ENCODE measurements at places on chromosomes 16 and 17.

- no peak for DNase-seq
Measured at GRCh38 chr17:64998436-64999190, 57.9 kb downstream of the GNA13 start.

DNA sequence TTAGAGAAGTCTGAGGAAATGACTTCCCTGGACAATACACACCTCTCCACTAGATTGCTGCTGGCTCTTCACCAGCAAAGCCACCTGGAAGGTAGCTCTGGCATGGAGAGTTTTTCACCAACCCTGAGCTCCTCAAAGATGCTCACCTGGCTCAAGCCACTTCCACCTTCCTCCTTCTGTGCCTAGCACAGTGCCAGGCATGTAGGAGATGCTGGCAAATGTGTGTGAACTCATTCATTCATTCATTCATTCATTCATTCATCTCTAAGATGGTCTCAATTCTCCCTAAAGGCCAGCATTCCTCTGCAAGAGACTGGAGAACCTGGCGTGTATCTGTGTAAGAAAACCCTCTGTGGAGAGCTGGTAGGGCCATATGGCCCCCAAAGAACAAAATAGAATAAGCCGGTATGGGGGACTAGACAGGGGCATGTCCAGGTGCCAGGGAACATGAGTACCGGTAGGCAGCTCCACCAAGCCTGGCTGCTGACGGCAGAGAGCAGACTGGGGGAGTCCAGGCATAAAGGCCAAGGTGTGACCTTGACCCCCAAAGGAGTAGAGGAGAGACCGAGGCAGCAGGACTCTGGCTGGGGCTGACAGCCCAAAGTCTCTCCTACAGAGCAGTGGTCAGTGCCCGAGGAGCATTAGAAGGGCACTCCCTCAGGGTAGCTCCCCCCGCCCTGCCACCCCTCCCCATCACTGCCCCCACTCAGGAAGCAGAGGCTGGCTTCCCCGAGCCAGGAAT lies 132.2 kb upstream of the TNRC6C start:
- DNase-seq: no peak

GRCh38 chr17:37361543-37361942 lies 14.2 kb upstream of the C17orf78 start:
- DNase-seq: no peak

DNA sequence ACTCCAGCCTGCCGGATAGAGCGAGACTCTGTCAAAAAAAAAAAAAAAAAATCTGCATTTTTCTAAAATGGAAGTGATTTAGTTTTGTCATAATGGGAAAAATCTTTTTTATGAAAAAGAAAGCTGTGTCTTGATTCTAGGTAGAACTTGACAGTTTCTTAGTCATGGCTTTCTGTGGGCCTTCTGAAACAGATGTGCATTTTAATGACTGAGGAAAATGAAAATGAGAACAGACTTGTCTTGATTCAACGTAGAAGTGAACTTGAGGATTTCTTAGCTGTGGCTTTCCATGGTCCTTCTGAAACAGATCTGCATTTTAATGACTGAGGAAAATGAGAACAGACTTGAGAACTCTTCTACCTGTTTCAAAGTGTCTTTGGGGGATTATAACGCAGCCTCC lies 171.7 kb downstream of the VPS53 start:
- DNase-seq: no peak

DNA sequence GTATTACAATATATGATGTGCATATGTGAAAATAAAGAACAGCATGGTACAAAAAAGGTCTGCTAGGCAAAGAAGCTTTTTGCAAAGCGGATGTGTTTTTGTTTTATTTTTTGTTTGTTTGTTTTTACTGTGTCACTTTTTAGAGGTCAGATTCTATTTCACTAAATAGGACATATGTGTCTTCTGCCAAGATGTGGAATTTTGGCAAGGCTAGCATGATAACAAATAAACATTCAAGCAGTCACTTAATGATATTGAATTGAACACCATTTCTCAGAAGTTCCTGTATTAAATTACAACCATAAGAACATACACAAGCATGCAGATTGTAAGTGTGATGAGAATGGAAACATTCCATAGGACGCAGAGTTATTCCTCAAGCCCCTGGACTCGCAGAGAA lies 492.7 kb downstream of the WWOX start:
- DNase-seq: no peak

DNA sequence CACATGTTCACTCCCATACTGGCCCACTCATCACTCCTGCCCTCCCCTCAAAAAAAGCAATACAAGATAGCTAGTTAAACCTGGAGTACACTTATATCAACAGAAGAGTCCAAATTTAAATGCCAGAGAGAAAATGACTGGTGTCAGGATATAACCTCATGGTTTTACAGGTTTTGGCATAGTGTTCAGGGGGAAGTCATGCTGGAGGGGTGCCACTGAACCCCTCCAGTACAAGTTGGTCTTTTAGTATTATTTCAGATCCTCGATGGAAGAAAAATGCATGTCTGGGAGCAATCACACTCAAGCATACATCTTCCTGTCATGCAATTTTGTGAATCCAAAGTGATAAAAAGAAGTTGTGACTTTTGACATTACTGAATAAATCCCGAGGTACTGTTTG lies 10.5 kb downstream of the NACA2 start:
- no peak for DNase-seq

DNA sequence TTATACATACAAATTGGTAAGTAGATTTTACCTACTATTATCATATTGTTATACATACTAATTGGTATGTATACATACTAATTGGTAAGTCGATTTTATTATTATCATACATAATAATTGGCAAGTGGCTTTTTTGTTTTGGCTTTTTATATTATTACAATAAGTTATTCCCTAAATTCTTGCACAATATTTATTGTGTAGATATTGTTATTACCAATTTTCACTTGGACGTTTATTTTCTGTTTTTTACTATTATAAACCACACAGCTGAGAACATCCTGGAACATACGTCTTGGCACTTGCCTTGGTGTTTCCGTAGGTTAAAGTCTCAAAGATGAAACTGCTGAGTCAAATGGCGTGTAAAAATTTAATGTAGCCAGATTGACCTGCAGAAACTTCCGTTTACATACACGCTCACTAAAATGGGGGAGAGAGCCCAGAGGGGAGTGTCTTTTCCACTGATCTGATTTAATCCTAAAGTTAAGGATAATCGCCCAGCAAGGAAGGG lies 18.9 kb downstream of the GNGT2 start:
- no peak for DNase-seq

DNA sequence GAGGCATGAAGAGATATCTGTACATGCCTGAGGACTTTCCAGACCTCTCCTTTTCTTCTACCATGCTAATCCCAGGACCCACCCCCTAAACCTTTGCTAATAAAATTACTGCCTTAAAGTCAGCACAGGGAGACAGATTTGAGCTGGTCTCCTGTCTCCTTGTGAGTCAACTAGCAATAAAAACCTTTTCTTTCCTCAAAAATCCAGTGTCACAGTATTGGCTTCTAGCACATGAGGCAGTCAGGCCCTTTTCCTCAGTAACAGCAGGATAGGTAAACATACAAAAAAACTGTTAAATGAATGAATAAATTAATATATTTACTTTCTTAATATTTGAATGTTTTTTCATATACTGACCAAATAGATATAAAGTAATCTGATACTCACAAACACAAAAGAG lies 41.3 kb downstream of the ABCA10 start:
- DNase-seq: no peak

DNA sequence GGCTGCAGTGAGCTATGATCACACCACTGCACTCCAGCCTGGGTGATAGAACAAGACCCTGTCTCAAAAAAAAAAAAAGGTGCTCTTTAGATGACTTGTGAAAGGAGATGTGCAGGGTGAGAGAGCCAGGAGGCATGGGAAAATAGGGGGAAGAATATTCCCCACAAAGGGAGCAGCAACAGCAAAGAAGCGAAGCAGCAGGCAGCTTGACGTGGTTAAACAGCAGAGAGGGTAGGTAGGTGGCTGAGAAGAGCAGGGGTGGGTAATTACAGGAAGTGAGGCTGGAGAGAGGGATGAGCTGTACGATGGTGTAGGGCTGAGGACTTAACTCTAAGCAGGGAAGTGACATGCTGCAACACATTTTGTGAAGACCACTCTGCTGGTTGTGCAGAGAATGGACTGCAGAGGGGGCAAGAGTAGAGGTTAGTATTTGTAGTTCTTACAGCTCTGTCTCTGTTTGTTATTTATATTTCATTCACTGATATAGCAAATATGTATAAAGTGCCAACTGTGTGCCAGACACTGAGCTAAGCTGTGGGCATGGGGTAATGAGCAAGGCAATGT lies 1.6 kb downstream of the HEATR3 start:
- DNase-seq: peak; percentile 41

- DNase-seq: no peak
Measured at GRCh38 chr17:647324-648197, 67.1 kb downstream of the VPS53 start.

DNA sequence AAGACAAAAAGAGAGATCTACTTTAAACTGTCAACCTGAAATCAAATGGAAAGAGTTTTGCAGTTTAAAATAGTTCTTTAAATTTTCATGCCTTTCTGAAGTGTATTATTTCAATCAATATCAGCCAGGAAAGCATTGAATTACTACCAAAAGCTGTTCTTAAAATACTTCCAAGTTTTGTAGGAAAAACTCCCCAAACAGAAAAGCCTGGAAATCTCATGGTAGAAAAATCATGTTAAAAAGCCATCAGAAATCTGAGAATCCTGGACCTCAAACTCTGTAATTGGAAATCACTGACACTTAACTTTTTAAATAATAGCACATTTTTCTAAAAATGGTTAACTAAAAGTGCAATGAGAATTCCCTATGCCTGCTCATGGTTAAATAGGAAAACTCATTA lies 63.3 kb upstream of the CNTNAP4 start:
- no peak for DNase-seq

DNA sequence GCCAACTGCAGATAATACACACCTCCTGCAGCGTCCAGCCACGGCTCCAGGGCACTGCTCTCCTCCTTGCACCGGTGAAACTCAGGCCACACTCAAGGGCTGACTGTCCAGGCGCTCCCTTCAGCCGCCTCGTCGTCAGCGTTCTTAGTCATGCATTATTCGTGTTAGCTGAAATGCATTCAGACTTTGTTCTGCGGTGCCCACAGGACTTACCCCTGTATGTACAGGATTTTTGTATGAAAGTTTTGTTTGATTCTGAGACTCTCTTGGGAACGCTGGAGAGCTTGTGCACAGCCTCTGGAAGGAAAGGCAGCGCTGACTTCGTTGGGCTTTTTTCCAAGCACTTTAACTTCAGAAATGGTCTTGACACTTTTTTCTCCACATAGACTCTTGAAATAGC lies 22.1 kb downstream of the CIBAR2 start:
- no peak for DNase-seq

DNA sequence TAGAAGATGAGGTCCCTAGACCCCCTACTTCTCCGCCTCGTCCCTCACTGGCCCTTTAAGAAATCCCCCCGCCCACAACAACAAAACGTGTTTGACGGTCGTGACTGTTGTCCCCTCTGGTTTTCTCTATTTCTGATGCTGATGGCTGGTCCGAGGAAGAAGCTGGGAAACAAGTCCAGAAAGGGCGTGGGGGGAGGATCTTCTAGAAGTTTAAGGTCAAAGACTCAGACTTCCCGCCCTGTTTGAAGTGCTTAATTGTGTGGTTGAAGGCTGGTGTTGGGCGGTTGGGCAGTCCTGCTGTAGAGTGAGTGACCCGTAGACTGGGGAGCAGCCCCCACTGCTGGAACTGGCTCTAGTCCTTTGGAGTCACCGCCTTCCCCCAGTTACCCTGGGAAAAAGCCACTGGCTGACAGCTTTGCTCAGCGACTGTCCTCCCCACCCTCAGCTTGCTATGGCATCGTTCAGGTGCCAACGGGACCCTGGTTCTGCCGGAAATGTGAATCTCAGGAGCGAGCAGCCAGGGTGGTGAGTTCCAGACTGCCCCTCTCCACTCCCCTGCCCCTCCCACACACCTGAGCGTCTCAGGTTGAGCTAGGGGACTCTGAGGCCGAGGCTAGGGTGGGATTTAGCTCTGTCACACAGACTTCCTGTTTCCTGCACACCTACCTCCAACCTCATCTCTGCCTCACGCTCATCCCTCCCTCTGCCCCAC lies 1.6 kb downstream of the MLLT6 start:
- DNase-seq: no peak

GRCh38 chr16:85511938-85512807 lies 100.9 kb upstream of the GSE1 start:
- DNase-seq: no peak

GRCh38 chr17:17062356-17062755 lies 20.1 kb downstream of the MPRIP start:
- no peak for DNase-seq

- DNase-seq: no peak
Measured at GRCh38 chr16:74261068-74261467, 35.5 kb upstream of the PSMD7 start.

DNA sequence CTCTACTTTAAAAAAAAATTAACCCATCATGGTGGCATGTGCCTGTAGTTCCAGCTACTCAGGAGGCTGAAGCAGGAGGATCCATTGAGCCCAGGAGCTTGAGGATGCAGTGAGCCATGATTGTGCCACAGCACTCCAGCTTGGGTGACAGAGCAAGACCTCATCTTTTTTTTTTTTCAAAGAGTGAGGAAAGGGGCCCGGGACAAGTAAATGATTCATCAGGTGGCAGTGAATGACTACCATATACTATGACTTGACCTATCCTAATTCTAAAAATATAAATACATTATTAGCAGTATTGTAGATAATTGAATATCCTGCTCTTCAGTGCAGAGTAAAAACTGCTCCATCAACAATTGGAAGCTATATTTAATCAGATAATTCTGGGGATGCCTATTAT lies 55.3 kb downstream of the CLUH start:
- no peak for DNase-seq

GRCh38 chr16:67158637-67159600 lies 790 bp downstream of the TRADD start:
- peak; percentile 81 for DNase-seq

DNA sequence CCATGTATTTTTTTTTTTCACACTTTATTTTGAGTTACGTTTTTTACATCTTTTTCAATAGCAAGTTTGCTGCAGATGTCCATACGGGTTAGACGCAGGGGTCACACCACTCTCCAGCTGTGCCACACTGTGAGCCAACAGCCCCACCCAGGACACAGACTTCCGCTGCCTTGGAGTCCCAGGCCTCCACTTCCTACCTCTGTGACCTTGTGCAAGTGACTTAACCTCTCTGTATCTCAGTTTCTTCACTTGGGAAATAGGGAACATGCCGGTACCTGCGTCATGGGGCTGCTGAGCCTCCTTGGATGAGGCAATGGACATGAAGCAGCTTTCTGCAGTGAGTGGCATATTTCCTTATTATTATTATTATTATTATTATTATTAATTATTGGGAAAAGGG lies 3.3 kb upstream of the PITPNA start:
- no peak for DNase-seq

GRCh38 chr17:63436523-63437110 lies 9.5 kb downstream of the CYB561 start:
- no peak for DNase-seq

- no peak for DNase-seq
Measured at GRCh38 chr16:20948444-20948843, 47.9 kb downstream of the LYRM1 start.

- peak; percentile 93 for DNase-seq
Measured at GRCh38 chr17:42548070-42548837, 4.5 kb upstream of the HSD17B1 start.

GRCh38 chr17:40194821-40195220 lies 17.6 kb downstream of the RAPGEFL1 start:
- DNase-seq: no peak

- no peak for DNase-seq
Measured at GRCh38 chr17:70060415-70060814, 14.6 kb upstream of the KCNJ16 start.
